ENCODE measurements at places on chromosomes 3 and 15.

DNA sequence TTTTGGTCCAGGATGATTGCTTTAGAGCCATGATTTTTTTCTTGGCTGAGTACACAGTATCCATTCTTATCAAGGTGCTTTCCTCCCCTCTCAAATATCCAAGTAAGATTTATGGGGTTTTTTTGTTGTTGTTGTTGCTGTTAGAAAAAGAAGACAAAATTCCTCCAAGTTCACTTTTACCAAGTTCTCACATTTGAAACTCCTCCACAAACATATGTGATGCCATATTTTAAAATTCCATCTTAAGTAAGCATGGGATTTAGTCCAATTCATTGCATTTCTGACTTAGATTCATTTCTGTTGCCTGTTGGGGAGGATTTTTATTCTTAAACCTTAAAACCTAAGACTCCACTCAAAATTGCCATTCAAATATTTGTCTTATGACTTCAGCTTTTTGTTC, 128.6 kb upstream of the SPATA12 start:
- DNase-seq = no peak

DNA sequence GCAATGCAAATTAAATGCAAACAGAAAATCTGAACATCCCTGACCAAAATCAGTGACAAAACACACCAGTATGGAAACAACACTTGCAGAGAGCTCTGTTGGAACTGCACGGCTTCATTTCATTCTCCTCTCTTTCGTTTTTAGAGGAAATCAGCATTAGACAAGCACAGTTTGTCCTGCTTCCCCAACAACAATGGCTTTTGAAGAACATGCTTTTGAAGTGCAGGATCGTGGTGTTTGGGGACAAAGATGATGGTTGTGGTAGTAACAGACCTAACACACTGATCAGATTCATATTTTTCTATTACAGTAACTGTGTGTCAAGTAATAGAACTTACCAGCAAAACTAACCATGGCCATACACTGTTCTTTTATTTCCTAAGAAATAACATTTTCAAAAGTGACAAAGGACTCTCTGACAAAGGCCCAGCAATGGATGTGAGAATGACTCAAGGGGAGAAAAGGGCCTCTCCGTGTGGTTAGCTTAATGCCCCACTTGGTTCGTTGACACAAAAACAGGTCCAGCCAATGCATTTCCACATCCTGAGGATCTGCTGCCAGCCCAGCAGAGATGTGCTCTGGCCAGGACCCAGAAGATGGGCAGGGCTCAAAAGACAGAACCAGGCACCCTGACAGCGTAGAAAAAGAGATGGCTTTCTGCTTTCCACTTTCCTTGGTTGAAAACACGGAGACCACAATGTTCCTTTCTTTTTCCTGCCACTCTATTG, 84.1 kb downstream of the CCNL1 start:
- no peak for DNase-seq

DNA sequence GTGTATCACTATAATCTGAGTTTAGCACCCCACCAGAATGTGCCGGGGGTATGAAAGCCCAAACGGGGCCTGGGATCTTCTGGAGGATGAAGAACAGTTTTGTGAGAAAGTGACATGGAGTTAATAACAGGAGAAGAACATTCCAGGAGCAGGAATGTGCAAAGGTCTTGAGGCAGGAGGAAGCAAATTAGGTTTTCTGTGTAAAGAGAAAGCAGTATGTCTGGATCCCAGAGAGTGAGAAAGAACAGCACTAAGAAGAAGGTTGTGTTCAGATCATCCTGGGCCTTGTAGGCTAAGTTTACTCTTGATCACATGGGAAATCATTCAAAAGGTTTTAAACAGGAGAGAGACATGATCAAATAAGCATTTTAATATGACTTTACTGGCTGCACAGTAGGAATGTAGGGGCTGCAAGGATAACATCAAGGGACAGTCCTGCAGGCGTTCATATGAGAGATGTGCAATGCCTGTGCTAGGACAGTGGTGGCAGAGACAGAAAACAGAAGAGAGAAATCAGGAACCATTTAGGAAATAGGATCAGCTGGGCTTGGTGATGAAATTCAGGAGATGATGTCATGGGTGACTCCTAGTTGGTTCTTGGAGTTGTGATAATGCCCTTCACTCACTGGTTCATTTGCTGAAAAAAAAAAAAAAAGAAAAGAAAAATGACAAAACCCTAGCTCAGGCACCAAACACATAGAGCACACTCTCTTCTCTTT, 113.5 kb downstream of the TNIK start:
- no peak for DNase-seq

GRCh38 chr3:101203411-101203810, 117.0 kb downstream of the IMPG2 start:
- DNase-seq = no peak

- DNase-seq = no peak
These were observed 69.8 kb downstream of the SH3GL3 start for GRCh38 chr15:83516935-83517334.

DNA sequence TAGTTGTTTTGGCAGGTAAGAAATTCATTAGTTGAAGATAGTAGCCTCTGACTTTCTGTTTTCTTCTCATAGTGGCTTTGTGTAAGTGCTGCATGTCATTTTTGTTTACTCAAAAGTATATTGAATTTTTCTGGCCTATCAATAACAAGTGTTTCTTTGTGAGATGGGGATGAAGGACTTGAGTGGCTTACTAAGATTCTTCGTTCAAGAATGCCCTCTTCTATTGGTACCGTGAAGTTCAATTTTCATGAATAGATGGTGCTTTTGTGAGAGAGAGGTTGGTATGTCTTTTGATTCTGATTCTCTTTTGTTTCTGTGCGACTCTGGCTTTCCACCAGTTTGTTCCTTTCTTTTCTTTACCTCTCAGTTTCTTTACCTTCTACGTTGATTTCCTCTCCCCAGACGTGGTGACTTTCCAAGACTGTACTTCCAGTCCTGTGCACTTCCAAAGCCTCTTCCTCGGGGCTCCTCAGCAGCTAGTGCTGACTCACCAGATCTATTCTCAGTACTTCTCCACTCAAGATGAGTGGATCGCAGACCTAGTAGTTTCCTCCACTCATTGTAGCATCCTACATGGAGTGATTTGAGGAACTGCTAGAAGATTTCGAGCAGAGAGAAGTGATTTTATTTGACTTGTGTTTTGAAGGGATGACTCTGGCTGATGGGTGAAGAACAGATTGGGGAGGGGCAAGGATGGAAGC, 82.0 kb upstream of the EPHB3 start:
- DNase-seq = no peak

- no peak for DNase-seq
These were observed 216.4 kb downstream of the FOXP1 start for GRCh38 chr3:71366988-71367604.

Data from activated CD4-positive, alpha-beta T cell treated with anti-CD3 and anti-CD28 coated beads, Interleukin-2, amount 50 U/mL, for 16 hours (primary cell).